GM23338 (cell line): ENCODE measurements at places on chromosomes 3 and 15.

DNA sequence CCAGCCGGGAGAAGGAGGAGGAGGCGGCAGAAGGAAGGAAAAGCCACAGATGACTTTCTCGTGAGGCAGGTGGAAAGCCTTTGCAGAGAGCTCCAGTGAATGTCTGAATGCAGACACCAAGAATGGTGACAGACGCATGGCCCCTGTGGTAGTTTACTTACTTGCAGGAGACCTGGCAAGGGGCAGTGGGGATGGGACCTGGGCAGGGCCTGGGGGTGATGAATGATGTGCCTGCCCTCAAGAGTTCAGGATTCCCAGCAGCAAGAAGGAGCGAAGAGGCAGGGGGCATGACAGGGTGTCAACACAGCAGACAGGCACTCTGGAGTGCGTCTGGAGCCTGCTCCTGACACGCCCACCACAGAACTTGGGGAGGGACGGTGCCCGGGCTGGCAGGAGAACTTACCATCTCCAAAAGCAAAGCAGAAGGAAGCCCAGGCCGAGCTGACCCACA, 260.5 kb upstream of the LYSMD4 start:
- DNase-seq = no peak

- no peak for DNase-seq
Observed at GRCh38 chr3:17481116-17481515, 261.3 kb downstream of the TBC1D5 start.

GRCh38 chr3:21704796-21705195, 46.2 kb downstream of the ZNF385D start:
- DNase-seq = no peak

GRCh38 chr3:134607054-134608022, 43.5 kb downstream of the KY start:
- no peak for DNase-seq

- no peak for DNase-seq
Observed at GRCh38 chr3:60080648-60081047, 1030.8 kb upstream of the CFAP20DC start.

GRCh38 chr15:67601073-67601472, 58.6 kb downstream of the MAP2K5 start:
- no peak for DNase-seq

DNA sequence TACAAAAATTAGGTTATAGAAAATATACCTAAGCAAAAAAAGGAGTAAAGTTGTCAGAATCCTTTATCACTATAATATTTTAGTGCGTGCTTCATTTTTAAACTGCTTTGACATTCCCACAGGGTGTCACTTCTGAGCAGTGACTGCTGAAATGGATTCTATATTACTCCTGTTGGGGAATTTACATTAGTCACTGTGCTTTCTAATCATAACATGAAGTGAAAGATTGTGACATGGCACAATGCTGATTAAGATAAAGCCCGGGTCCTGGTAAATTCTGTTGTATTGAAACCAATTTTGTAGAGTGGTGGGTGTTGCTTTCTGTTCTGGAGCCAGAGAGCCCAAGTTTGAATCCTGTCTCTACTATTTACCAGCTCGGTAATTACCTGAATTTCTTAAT, 36.4 kb upstream of the EHHADH start:
- no peak for DNase-seq

DNA sequence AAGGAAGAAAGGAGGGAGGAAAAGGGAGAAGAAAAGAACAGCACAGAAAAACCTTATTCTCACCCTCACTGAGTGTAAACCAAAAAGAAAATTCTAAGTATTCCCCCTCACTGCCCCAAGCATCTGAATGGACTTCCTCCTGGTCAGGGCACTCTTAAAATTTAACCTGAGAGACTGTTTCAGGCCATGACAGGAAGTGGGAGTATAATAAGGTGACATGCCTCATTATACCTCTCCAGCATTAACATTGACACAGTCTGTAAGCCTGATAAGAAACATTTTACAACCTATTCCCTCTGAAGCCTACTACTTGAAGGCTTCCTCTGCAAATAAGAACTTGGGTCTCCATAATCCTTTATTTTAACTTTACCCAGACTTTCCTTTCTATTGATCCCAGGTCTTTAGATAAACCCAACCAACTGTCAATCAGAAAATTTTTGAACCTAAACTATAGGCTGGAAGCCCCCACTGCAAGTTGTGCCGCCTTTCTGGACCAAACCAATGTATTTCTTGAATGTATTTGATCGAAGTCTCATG, 41.7 kb downstream of the SLCO2A1 start:
- no peak for DNase-seq

DNA sequence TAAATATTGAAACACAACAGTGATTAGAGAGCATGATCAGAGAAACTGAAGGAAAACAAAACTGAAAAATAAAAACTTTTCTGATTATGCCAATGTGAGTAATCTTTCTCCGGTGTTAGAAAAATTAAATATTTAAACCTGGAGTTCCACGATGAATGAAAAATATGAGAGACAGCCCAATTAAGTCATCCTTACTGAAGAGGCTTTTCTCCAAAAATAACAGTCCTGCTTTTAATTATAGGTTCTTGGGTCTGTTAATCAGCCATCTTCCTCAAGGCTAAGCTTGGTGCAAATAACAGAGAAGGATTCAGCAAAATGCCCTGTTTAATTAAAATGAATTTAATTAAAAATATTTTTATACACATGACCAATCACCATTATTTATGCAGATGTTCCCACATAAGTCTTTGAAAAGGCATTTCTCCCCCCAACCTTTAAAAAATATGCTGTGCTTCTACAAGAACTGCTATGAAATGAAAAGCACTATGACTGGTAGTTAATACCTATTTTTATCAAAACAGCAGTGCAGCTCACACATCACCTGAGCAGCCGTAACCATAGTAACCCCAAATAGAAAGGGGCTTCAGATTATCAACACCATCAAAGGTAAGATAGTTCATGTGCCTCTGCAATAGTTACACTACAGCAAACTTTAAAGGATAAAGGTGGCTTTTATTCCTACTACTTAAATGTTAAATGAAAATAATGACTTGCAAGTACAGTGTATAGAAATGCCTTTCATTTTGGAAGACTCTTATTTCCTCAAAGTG, 175.7 kb downstream of the SLC9A9 start:
- no peak for DNase-seq

GRCh38 chr15:51580385-51580784, 42.2 kb downstream of the DMXL2 start:
- no peak for DNase-seq

DNA sequence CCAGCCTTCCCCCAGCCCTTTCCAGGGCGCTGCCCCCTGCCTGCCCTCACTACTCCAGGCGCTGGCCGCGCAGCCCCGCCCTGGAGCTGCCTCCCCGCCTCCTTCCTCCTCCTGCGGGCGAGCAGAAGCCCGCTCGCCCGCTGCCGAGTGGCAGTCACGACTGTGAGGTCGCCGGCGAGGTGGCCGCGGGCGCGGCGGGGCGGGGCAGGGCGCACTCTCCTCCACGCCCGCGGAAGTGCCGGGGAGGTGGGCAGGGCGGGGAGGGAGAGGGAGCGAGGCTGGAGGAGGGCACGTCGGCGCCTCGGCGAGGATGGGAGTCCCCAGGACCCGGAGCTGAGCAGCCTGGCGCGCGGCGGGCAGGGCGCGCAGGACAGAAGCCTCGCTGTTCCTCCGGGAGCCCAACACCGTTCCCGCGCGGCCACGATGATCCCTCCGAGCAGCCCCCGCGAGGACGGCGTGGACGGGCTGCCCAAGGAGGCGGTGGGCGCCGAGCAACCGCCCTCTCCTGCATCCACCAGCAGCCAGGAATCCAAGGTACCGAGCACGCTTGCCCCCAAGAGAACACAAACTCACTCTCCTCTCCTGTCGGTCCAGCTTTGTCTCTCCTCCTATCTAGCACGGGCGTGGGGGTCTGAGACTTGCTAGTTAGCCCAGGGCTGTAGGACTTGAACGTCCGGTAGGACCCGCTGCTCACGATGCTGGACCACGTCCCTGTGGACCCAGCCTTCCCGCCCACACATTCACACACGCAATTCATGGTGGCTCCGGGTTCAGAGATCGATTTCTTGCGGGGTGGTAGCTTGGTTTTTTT, at the start of gene STAC:
Gene STAC, plus strand, starts transcription at position 284 of the 811 bp plus-strand sequence. Its CDS starts 140 bp downstream, at position 424.
- peak; percentile 67 for DNase-seq

GRCh38 chr15:60635507-60636352, 156.8 kb upstream of the ICE2 start:
- no peak for DNase-seq

- DNase-seq = no peak
Observed at GRCh38 chr3:133121450-133121849, 83.3 kb downstream of the TMEM108 start.

- DNase-seq = no peak
Observed at GRCh38 chr15:76968306-76968705, 26.6 kb upstream of the PSTPIP1 start.

GRCh38 chr15:62118520-62119226, 46.4 kb downstream of the C2CD4B start:
- DNase-seq = no peak

DNA sequence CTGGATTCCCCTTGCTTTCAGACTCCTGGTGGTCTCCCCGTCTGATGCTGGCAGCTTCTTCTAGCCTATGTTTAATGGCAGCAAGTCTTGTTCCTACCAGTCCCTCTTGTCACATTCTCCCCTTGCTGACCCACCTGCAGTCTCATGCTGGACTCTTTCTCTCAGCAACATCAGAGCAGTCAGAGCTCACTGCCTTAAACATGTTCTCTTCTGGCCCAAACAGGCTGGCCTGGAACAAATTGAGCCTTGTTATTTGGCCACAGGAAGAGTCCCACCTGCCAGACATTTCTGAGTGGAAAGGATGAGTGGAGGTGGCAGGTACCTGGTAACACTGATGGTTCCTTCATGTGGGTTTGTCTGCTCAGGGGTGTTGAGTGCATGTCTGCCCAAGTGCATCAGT, 59.2 kb upstream of the APEH start:
- DNase-seq = no peak

- no peak for DNase-seq
Observed at GRCh38 chr15:95169541-95170459, 938.4 kb downstream of the MCTP2 start.

DNA sequence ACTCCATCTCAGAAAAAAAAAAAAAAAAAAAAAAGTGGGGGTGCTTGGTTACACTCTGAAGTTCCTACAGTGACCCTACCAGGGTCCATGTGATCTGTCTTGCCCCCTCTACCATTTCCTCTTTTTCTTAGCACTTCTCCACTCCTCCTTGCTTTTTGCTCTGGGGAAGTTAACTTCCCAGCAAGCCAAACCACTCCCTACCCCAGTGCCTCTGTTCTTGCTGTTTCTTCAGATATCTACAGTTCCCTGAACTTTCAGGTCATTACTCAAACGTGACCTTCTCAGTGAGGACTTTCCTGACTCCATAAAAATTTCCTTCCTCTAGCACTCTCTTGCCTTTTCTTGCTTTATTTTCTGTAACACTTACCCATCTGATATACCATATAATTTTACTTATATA, 61.1 kb upstream of the GCNT3 start:
- DNase-seq = no peak

DNA sequence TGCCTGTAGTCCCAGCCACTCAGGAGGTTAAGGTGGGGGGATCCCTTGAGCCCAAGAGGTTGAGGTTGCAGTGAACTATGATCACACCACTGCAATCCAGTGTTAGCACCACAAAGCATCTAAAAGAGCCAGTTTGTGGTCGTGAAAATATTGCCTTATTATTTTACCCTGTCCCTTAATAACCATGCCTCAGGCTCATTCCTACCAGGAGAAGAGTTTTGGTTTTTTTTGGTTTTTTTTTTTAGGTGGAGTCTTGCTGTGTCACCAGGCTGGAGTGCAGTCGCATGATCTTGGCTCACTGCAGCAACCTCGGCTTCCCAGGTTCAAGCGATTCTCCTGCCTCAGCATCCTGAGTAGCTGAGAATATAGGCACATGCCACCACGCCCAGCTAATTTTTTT, 17.9 kb upstream of the AVEN start:
- DNase-seq = no peak

DNA sequence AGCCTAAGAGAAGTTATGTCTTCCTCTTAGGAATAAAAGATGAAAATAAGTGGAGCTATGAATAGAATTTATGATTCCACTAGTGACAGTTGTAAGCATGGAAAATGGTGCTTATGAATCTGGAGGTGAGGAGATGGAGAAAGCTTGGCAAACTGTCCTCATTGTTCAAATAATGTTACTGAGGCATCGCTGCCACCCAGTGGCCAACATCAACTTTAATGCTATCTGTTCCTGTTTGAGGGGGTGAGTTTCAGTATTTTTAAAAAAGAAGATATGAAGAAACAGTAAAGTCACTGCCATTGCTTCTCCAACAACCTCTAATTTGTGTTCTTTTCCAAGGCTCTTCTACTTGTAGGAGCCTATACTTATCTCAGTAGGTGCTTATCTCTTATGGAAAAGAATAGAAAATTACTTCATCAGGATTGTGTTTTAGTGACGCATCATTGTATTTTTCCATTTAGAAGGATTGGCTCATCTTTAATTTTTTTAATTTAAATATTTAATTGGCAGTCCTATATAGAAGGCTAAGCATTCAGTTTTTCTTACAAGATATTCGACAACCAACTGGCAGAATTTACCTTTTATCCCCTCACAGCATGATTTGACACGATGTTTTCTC, 260.4 kb upstream of the P2RY1 start:
- DNase-seq = peak; percentile 74

- no peak for DNase-seq
Observed at GRCh38 chr3:58704745-58705144, 38.2 kb upstream of the FAM3D start.

DNA sequence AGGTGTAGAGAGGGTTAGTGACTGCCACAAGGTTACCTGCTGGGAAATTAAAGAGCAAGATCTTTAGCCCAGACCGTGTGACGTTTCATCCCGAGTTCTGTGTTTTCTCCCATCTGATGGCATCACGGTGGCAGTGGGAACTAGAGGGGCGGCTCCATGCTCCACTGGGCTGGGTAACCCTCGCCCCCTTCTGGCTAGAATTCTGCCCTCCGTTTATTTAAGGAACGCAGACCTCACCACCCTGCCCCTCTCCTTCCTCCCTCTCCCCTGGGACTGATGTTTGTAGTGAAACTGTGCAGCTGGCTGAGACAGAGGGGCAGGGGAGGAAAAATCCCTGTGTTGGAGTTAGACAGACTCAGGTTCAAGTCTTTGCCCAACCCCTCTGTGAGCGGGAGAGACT, 65.6 kb downstream of the ITGA11 start:
- peak; percentile 72 for DNase-seq

DNA sequence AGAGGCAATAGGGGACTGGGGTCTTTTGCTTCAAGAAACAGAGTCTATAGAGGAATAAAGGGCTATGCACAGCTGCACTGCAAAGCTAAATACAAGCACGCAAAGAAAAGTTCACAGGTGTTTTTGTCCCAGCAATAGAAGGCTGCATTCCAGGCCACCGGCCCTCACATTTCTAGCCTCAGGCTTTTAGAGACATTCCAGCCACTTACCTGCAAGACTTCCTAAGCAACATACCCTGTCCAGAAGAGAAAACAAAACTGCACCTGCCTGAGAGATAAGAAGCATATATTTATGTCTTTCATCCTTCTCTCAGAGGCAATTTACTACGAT, 220.5 kb downstream of the OPA1 start:
- DNase-seq = peak; percentile 61

- peak; percentile 51 for DNase-seq
Observed at GRCh38 chr3:123258811-123259420, 57.2 kb downstream of the SEC22A start.

- DNase-seq = peak; percentile 94
Observed at GRCh38 chr3:42539871-42540714, 37.6 kb downstream of the VIPR1 start.

- DNase-seq = no peak
Observed at GRCh38 chr3:2731843-2732242, 378.3 kb downstream of the IL5RA start.
